ENCODE measurements at places on chromosomes 3 and 15. TPM values are rescaled to one million over a fixed set of nuclear protein-coding genes. Genes with fewer than 3 reads are reported as not detected.

- no peak for DNase-seq
Observed at GRCh38 chr3:22730701-22731100, 472.4 kb upstream of the UBE2E2 start.

DNA sequence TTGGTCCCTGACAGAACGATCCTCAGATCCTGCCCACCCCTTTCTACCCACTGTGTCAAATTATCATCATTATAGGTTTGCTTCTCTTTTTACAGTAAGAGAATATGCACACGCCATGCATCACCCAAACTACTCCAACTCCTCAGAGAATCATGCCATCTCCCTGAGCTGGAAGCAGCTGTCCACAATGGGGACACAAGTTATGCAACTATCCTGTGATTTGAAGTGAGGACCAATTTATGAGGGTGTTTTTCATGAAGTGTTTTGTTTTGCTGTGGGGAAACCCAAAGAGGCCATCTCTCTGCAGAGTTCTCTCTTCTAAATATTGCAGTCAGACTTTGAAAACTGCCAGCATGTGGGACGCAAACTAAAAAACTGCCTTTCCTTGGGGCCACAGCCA lies 35.8 kb upstream of the TNFSF10 start:
- no peak for DNase-seq

DNA sequence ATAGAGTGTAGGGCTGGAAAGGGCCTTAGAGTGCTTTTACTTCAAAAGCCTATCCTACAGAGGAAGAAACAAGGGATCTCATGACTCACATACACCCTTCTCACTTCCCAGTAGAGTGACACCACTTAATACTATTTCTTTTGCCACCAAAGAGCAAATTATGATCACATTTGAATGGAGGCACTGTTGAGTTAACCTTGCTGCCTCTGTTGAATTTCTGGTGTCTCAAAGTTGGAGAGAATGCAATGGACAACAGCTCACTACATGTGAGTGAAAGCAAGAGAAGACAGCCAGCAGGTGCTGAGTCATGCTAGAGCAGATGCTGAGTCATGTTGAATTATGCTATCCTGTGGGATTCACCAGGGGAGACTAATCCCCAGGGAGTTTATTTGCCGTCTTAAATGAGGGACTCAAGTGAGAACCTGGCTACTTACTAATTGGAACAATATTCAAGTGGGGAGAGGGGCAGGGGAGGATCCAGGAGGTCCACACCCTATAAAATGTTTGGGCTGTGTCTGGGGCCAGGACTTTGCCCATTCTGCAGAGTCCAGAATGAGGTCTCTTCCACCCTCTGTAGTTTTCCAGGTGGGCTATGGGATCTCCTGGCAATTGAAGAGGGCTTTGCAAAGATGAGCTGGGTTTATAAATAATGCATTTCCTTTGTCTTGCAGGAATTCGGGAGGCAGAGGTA lies 35.8 kb downstream of the ST8SIA2 start:
- DNase-seq, result no peak

SPINT1 gene
- 42.5 TPM for total RNA-seq

GHSR gene
- 0.23 TPM for total RNA-seq

- no peak for DNase-seq
Observed at GRCh38 chr3:30146978-30147377, 459.4 kb upstream of the TGFBR2 start.

All from pancreas (tissue), 10 donors.